ENCODE measurements at places on chromosomes 12 and 14.

DNA sequence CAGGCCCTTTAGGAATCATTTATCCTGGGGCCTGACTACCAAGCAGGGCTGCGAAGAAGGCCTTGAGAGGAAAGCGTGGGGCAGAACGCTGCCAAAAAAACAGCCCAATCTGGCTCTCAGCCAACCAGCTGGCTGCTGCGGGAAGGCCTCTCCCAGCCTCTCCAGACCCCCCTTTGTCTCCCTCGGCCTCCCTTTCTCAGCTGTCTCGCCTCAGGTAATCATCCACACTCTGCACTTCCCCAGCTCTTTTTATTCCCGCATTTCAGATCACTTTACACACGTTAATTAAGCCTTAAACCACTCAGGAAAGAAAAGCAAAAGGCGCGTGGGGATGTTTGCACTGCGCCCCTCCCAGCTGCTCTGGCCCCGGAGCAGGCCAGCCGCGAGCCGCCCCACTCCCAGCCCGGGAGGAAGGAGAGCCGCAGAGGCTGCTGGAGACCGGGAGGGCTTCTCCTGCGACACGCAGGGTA, 208.2 kb upstream of the FOXN3 start:
- DNase-seq, result peak; percentile 90

- no peak for DNase-seq
Measured at GRCh38 chr14:26410189-26410685, 187.6 kb downstream of the NOVA1 start.

DNA sequence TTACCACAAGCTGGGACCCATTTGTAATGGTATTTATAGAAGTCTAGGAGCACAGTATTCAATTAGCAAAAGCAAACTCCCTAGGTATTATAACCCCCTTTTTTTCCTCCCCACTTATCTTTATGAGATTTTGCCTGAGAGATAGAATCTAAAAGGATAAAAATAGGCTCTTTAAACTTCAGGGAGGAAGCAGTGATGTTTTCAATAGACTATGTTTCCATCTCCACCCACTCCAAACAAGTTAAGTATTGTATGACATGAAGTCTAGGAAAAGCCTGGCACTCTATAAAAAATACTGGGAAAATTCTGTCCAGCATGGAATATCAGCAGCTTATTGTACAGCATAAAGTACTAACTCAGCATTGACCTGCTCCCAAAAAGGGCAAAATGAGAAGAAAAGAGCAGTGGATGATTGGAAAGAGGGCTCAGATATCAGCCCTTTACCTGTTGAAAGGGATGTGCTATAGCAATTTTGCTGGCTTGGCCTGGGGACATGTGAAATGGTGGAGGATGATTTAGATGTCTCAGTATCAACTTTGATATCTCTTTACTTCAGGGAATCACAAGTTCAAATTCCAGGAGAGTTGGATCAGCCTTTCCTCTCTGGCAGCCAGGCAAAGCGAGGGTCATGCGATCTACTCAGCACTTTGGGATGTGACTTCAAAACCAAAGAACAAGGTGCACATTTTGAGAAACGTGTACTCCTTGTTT, 72.4 kb downstream of the IGF1 start:
- DNase-seq, result no peak

DNA sequence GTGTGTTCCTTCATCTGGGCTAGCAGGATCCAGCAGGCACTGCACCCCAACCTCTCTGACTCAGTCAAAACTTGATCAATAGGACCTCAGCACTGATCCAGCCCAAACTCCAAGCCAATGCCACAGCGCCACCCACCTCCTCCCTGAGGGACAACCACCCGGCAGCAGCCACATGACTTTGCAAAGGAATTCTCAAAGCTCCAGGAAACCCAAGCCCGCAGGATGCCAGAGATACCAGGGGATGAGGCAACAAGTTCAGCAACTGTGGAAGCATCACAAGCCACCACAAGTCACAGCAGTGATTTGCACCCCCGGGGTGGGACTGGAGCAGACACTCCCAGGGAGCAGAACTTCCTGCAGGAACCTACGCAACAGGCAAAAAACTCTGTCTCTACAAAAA, 37.3 kb downstream of the ACTN1 start:
- no peak for DNase-seq

GRCh38 chr12:109436188-109436560, 40.9 kb downstream of the KCTD10 start:
- no peak for DNase-seq

DNA sequence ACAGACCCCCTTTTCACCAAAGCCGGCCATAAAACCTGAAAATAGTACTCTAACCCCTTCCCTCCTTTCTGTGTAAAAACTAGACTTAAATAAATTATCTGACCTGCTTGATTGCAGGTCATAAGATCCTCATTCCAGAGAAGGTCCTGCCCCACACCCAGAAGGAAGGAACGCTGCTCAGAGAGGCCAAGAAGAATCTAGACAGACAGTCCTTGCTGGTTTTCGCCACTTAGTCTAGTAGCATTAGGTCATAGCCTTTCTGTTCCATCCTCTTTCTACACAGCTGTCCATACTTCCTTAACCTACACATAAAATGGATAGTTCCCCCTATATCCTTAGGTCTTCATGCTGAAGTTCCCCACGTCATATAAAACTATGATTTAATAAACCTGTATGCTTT, 83.7 kb upstream of the IGF1 start:
- DNase-seq, result no peak

- DNase-seq, result peak; percentile 26
Measured at GRCh38 chr12:38328306-38328895, 11.8 kb downstream of the ALG10B start.

DNA sequence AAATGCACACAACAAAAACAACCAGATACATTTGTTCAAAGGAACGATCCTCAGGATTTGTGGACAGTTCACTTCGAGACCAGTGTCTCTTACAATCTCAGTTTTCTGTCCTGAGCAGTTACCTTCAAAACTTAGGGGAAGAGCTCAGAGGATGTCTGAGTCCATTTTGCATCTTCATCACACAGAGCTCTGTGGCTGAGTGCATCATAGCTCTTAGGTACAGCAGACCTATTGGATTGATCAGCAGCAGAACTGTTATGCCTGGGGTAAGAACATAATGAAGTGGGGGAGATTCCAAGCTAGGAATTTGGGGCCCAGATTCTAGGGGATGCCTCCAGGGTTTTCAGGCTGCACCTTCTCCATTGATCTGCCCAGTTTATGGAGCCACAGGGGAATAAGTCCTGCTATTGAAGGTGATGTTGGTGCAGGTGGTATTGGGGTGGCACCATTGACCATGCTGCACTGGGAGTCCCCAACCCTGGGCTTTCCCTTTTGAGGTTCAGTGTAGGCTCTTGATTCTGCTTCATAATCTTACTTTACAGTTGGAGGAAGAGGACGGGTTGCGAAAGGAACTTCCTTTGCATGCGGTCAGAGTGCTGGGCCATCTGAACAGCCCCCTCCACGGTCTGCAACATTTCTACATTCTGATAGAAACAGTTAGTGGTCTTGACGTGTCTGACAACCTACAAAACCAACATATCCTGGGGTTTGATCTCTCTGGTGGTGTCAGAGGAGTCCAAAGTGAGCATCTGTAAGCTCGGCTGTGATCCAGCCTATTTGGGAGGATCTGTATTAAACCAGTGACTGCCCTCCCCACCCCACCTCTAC, 112.8 kb downstream of the CHST11 start:
- no peak for DNase-seq

DNA sequence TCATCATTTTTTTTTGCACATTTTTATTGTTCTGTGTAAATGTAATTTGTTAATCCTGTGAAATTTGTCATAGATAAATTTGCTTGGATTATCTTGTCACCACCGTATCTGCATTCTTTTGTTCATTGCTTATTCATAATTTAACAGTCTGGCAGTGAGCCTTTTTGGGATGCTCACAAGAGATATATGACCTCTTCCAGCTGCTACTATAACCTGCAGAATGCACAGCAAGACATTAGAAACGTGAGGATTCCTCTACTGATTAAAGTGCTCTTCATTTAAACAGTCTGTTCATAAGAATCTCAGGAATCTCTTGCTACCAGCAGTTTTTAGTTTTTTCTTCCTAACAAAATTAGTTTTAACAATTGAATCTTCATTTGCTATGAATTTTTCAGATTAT, 9.1 kb downstream of the NPAS3 start:
- no peak for DNase-seq

- no peak for DNase-seq
Measured at GRCh38 chr14:81535396-81536164, 1.9 kb upstream of the SEL1L start.

DNA sequence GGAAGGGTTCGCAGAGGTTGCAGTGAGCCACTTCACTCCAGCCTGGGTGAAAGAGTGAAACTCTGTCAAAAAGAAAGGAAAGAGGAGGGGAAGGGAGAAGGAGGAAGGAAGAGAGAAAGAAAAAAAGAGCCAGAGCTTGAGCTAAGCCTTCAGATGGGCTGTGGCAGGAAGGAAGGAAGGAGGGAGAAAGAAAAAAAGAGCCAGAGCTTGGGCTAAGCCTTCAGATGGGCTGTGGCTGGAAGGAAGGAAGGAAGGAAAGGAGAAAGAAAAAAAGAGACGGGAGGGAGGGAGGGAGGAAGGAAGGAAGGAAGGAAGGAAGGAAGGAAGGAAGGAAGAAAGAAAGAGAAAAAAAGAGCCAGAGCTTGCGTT, 13.6 kb upstream of the ANKRD9 start:
- no peak for DNase-seq
